ENCODE measurements at places on chromosomes 11 and 22.

DNA sequence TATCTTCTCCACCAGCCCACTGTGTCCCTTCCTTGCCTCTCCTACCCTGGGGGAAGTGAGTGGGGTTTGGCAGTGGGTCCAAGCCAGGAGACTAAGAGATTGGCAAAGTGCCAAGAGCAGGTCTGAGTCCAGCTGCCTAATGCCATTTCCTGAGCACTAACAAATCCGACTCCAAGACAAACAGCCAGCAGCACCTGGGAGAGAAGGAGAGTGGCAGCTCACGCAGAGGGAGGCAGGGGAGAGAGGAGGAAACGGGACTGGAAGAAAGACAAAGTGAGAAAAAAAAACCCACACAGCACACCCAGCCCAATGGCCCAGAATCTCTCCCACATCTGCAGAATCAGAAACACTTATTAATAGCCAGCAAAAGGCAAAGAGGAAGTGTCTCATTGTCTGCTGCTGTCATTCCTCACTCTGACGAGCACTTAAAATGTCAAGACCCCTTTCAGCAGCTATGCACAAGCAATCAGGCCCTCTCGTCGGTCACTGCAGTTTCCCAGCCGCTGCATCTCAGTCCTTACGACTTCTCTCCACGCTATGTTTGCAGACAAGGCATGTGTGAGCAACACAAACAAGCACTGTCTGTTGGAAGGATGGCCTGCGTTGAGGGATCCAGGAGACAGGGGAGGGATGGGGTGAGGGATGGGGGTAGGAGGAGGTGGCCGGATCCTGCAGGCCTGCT lies 558.4 kb upstream of the CADM1 start:
- DNase-seq, result no peak

GRCh38 chr22:50731811-50732624 lies 6.0 kb upstream of the ACR start:
- peak; percentile 62 for DNase-seq

DNA sequence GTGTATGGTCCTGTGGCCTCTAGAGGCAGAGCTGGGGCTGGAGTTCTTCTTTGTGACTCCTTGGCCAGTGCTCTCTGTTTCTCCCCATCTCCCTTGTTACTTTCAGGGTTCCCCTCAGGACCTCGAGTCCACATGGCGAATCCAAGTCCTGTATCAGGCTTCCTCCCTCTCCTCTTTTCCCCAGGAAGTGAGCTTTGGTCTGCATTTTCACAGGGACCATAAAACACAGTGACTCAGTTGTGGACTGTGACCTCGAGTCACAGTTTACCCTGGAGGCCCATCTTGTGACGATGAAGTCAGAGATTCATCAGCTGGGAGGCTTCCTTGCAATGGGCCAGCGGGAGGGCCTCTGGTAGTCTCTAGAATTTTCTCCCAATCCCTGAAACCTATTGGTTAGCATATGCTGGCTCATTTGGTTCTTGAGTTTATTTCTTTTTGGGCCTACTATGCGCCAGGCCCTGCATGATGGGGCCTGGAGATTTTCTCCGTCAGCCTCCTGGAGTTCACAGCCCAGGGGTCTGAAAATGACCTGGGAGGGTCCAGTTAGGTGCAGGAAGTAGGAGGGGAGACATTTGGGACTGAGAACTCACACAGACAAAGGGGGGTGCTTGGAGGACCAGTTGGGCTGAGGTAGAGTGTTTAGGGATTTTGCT lies 100.8 kb downstream of the KIAA1671 start:
- no peak for DNase-seq

DNA sequence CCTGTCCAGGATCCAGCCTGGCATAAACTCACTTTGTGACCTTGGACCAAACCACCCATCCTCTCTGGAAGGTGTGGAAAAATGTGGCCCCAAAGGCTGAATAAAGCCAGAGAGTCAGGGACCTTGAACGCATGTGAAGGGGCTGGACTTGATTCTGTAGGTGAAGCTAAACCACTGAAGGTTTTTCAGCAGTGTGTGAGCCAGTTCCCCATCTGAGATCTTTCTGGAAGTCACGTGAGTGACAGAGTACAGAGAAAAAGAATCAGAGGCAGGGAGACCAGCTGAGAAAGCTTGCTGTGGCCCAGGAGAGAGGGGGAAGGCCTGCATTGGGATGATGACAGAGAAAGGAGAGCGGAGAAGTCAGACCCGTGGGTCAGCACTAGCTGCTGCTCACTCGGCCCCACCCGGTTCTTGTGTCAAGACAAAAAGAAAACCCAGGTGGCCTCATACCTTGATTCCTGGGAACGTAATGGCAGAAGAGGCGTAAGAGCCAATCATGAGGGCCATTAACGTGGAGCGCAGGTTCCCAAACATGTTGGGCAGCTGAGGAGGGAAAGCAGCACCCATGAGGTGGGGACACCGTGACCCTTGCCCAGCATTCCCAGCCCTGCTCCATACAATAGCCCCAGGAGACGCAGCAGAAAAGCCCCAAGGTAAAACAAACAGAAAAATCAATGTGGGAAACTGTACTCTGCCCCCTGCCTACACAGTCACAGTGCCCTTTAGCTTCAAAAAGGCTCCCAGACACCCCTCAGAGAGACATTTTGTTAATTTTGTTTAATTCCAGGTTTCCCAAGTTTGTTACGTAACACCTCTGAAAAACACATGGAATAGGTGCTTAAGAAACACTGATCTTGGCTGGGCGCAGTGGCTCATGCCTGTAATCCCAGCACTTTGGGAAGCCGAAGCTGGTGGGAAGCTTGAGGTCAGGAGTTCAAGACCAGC lies 17.9 kb downstream of the SLC43A1 start:
- no peak for DNase-seq

- DNase-seq, result no peak
These were observed 10.4 kb upstream of the ARHGEF17 start for GRCh38 chr11:73297702-73298101.

- no peak for DNase-seq
These were observed 2.3 kb downstream of the ADORA2A start for GRCh38 chr22:24429411-24430365.

- DNase-seq, result no peak
These were observed 282.3 kb upstream of the CTSC start for GRCh38 chr11:88619656-88620385.

GRCh38 chr11:47189100-47189834 lies 3.0 kb upstream of the PACSIN3 start:
- DNase-seq, result no peak

GRCh38 chr11:133606124-133606523 lies 73.8 kb upstream of the OPCML start:
- DNase-seq, result no peak

DNA sequence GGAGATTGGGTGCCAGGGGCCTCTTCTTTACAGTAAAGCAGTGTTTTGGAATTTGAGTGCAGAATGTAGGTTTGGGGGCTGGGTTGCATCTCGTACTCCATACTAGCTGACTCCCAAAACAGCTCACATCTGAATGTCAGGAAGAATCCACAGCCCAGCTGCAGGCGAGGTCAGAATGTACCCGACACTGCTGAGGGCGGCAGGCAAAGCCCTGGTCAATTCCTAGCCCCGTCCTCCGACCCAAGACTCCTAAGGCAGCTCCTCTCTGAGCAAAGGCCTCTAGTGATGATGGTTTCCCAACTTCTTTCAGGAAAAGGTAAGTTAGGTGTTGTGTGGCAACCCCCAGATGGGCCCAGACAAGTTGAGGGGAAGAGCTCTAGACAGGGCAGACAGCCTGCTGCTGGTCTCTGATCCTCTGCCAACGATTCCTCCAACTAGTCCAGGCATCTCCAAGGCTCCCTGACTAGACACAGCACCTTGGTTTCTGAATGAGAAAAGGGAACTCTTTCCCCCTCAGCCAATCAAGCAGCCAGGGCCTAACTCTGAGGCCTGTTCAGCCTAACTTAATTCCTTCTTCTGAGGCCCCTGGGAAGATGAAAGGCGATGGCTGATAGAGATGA lies 8.6 kb downstream of the LARGE2 start:
- DNase-seq, result no peak

- no peak for DNase-seq
These were observed 5.8 kb downstream of the TP53I11 start for GRCh38 chr11:44944853-44945235.

- no peak for DNase-seq
These were observed 21.2 kb downstream of the RSF1 start for GRCh38 chr11:77799338-77799737.

DNA sequence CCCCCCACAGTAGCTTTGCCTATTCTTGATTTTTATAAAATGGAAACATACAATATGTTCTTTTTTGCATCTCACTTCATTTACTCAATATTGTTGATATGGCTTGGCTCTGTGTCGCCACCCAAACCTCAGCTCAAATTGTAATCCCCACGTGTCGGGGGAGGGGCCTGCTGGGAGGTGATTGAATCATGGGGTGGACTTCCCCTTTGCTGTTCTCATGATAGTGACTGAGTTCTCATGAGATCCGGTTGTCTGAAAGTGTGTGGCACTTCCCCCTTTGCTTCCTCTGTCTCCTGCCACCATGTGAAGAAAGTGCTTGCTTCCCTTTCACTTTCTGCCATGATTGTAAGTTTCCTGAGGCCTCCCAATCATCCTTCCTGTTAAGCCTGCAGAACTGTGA lies 431.3 kb downstream of the MN1 start:
- DNase-seq, result no peak

- peak; percentile 68 for DNase-seq
These were observed 579 bp downstream of the PICALM start for GRCh38 chr11:86068138-86068871.

GRCh38 chr11:128643661-128644317 lies 50.1 kb upstream of the FLI1 start:
- DNase-seq, result no peak

DNA sequence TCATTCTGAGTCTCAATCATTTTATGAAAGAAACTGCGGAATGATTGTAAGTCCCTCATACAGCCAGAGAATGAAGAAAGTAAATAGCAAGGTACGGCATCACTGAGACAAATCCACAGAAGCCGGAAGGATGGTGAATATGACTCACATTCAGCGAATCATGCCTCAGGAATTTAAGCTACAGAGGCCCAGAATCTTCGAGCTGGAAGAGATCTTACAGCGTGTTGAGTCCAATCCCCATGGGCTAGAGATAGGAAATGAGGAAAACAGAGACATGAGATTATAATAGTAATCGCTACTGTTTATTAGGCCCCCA lies 173.2 kb downstream of the KIF18A start:
- DNase-seq, result no peak

DNA sequence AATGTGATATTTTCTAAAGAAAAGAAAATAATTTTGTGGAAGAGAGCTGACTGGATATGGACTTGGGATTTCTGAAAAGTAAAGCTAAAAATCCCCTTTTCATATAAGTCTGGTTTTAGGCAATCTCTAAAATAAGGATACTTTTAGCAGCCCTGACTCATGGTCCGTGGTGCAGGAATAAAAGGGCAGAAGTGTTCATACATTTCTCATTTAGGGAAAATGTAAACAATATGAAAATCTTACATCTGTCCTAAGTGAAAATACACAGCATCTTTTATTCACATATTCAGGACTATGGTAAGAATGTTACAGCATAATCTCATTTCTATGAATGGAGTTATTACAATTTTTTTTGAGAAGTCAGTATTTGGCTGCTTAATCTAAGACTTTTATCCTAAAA lies 735 bp upstream of the ETS1 start:
- DNase-seq, result no peak

DNA sequence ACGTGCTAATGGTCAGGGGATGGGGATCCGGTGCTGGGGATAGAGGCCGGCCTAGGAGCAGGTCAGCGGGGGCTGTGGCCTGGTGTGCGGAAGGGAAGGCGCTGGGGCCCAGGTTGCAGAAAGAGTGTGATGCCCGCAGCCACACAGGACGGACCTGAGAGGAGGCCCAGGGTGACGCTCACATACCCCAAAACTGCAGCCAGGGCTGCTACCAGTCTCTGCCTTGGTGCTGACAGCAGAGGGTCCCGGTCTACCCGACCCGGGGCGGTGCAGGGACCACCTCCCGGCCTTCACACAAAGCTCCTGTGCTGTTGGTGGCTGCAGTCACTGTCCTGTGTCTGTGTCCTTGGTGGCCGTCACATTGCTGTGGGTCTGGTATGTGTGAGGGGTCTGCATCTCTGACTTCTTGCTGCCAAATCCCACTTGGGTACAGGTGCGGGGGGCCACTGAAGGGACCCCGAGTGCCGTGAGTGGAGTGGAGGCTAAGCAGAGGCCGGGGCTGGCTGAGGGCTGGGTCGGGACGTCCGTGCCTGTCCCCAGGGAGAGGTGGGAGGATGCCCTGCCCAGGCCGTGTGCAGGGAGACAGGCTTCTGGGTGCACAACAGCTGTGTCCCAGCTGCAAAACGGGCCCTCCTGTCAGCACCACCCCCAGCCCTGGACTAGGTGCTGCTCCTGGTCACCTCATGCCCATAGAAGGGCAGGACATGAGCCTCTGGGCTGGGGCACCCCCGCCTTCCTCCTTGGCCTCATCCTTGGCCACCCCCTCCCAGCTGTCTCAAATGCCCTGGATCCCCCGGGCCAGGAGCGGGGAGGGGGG lies 1.5 kb downstream of the LSP1 start:
- DNase-seq, result no peak

- no peak for DNase-seq
These were observed 5.2 kb downstream of the MUC6 start for GRCh38 chr11:1031121-1031899.

- DNase-seq, result no peak
These were observed 42.1 kb upstream of the APLNR start for GRCh38 chr11:57279116-57279515.

- DNase-seq, result no peak
These were observed 1.2 kb downstream of the NPTXR start for GRCh38 chr22:38842512-38843200.

GRCh38 chr11:5242933-5243815 lies 6.5 kb downstream of the HBG1 start:
- DNase-seq, result no peak

GRCh38 chr11:103257360-103257759 lies 148.1 kb downstream of the DYNC2H1 start:
- DNase-seq, result no peak

- no peak for DNase-seq
These were observed 15.0 kb upstream of the BBS1 start for GRCh38 chr11:66495401-66495854.

GRCh38 chr22:49395617-49396016 lies 432.1 kb downstream of the BRD1 start:
- no peak for DNase-seq

DNA sequence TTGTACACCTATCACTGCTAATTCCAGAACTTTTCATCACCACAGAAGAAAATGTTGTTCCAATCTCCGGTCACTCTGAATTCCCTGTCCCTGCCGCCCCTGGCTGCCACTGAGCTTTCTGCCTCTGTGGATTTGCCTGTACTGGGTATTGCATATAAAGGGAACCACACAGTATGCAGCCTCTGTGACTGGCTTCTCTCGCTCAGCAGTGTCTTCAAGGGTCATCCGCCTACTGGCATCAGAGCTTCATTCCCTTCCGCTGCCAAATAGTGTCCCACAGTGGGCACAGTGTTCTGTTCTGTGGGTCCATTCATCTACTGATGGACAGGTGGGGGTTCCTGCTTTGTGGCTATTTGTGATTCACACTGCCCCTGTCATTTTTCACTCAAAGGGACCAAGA lies 5.3 kb downstream of the DHCR7 start:
- no peak for DNase-seq

GRCh38 chr11:29306527-29306926 lies 710.3 kb downstream of the KCNA4 start:
- no peak for DNase-seq

- no peak for DNase-seq
These were observed 568.5 kb downstream of the KCNA4 start for GRCh38 chr11:29448246-29448877.

- DNase-seq, result no peak
These were observed 4.7 kb downstream of the OR5AP2 start for GRCh38 chr11:56637500-56637899.
